ENCODE measurements at places on chromosomes 2 and 18.
A peak's percentile ranks its signal among the peaks of the same experiment; 100 is the strongest.

- no peak for DNase-seq
These were observed 67.1 kb downstream of the BAZ2B start for GRCh38 chr2:159549234-159549633.

DNA sequence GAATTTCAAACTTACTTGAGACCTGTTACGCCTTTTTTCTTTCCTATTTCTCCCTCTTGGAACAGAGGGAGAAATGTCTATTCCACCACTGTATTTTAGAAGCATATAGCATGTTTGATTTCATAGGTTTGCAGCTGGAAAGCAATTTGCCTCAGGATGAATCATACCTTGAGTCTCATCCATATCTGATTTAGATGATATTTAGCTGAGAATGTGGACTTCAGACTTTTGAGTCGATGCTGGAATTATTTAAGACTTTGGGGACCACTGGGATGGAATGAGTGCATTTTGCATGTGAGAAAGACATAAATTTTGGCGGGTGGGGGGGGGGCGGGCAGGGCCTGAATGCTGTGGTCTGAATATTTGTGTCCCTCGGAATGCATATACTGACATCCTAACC is 282.7 kb upstream of the STON1 start:
- DNase-seq: no peak

DNA sequence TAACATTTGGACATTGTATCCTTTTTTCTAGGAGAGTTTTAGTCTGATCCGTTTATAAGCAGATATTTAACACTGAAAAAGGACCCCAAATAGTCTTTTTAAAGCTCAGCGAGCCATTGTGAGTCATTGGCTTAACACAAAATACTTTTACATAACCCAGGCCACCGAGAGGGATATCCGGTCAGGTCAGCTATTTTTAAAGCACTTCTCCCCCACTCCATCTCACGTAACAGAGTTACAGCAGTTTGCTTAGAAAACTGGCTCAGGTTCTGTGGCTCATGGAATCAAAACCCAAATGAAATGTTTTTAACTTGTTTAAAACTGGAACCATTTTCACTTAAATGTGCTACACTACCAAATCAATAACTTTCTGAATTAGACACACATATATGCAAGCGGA is 23.9 kb downstream of the COL4A3 start:
- no peak for DNase-seq

DNA sequence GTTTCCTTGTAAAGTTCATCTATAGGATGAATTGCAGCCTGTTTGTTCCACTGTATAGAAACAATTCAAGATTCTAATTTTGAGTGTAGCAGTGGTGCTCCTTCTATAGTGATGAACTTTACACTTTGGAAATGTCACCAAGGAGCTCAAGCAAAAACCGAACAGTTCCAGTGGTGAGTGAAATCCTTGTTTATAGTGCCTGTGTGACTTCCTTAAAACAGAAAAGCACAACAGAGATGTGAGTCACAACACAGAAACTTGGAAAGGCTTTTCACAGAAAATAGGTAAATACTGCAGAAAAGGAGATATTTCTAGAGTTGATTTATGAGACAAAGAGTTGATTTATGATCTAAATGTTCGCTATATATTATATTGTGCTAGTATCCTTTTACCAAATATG is 482.0 kb downstream of the PTPRM start:
- no peak for DNase-seq

DNA sequence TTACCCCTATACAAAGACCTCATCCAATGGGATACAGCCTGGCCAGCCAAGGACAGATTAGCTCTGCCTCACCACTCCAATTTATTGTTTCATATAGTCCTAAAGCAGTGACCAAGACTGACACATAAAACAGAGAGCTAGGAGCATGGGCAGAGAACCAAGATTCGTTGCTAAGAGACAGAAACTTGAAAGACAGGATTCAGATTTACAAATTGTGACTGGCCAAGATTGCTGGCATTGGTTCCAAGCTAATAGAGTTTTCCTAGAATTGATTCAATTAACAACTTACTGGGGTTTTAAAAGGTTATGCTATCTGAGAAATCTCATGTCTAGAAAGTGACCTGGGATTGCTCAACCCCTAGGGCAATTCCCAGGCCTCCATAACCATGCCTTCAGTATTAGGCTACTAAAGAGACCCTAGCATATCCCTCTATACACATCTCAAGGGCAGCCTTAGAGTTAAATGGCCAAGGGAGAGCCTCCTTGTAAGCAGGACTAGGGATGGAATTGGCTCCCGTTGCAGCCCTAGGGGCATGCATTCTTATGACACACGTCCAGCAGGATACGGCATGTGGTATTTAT is 75.6 kb downstream of the ICOS start:
- no peak for DNase-seq

DNA sequence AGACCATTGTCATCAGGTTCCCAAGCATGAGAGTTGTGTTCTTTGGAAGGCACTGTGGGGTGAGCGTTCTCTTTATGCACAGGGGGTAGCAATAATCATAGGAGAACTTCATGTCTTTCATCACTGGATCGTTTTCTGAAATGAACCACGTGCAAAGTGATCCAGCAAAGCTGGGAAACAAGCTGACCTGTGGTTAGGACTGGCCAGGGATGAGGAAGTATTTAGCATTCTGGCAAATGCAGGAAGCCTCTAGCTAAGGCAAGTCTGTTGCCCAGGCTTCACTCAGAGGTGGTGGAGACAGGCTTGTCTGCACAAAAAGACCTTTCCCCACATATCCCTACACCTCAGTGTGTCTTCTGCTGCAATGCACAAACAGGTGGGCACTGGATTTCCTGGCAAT is 58.6 kb downstream of the MMADHC start:
- DNase-seq: no peak

DNA sequence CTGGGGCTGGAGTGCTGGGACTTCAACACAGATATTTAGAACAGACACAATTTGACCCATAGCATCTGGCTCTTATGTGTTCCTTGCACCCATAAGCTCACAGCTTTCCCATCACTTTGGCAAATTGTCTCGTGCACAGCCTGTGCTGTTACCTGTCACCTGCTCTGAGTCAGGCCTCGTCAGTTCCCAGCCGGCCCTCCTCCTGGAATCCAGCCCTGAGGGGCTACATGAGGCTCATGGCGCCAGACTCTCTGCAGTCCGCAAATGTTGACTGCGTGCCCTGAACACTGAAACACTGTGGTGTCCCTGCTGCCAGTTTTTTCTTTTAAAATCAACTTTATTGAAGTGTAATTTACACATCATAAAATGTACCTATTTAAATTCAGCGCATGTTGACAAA is 65.4 kb upstream of the BZW1 start:
- no peak for DNase-seq

GRCh38 chr18:2212598-2213205 is 358.6 kb downstream of the METTL4 start:
- DNase-seq: no peak

GRCh38 chr2:225002039-225002655 is 40.1 kb downstream of the DOCK10 start:
- peak; percentile 48 for DNase-seq

- no peak for DNase-seq
These were observed 131.5 kb upstream of the SERTAD2 start for GRCh38 chr2:64785245-64785644.

DNA sequence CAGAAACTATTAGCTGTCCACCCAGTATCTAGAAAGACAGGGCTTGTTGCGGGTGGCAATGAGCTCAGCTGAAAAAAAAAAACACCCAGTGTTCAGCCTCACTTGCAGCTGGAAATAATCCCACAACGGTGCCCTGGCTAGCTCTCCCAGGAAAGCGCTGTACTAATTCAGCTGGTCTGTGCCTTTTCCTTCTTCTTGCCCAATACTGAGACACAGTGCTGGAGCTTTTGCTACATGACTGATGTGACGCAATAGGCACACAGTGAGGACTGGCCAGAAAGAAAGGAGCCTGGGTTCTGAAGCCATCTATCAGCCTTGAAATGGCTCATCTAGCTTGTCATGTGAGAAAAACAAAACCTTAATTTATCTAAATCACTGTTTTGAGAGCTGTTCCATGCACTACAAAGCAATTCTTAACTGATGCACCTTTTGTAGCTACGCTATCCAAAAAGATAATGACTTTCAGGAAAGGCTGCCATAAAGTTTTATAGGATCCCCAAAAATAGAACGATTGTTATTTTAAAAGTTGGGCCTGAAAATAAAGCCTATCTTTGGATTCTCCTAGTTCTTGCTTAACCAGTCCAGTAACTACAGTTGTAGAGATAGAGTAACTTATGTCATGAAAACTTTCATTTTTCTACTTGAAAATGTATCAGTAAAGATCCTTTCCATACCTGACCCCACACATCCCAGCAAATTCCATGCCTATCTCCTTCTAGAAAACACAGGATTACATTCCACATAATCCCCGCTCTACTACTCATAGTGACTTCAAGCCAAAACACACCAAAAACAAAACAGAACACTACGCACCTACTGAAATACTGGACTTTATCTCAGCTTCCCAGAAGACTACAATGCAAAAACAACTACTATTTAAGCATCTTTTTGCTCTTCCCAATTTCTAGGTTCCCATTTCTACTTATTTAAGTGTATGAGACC is 15.9 kb downstream of the KIDINS220 start:
- DNase-seq: no peak

- peak; percentile 96 for DNase-seq
These were observed 89.6 kb downstream of the FAM161A start for GRCh38 chr2:61764035-61764800.

Data from NCI-H1436 (cell line).